ENCODE measurements at places on chromosomes 6 and 20. TPM values are rescaled to one million over a fixed set of nuclear protein-coding genes. Genes with fewer than 3 reads are reported as not detected.

APOBEC2 gene
- total RNA-seq = not detected

PLEKHG1 gene
- 51.4 TPM for total RNA-seq

THBD gene
- 1.4 TPM for total RNA-seq

ENPP5 gene
- 2.2 TPM for total RNA-seq

CCDC170 gene
- total RNA-seq = not detected

UBR2 gene
- 19.5 TPM for total RNA-seq

GPLD1 gene
- total RNA-seq = 0.33 TPM

BPI gene
- not detected for total RNA-seq

LINC00237 gene
- total RNA-seq = not detected

PRRC2A gene
- 219 TPM for total RNA-seq

PET117 gene
- total RNA-seq = 17.8 TPM

TCF15 gene
- not detected for total RNA-seq

SCRT2 gene
- total RNA-seq = not detected

CST4 gene
- not detected for total RNA-seq

ERVFRD-1 gene
- total RNA-seq = not detected

TPBG gene
- total RNA-seq = 128 TPM

TULP1 gene
- total RNA-seq = not detected

DSP gene
- 468 TPM for total RNA-seq

KAT14 gene
- total RNA-seq = 18.5 TPM

SLC35D3 gene
- total RNA-seq = not detected

CDSN gene
- 1.2 TPM for total RNA-seq

PGC gene
- not detected for total RNA-seq

All from mammary epithelial cell (primary cell).